Right hindlimb (tissue), 1 donor: ENCODE measurements at places on chromosomes 4 and X.

- DNase-seq: no peak
Observed at GRCh38 chr4:173343832-173344397, 9.8 kb upstream of the HMGB2 start.

- no peak for DNase-seq
Observed at GRCh38 chrX:16772460-16772859, 13.8 kb upstream of the TXLNG start.

DNA sequence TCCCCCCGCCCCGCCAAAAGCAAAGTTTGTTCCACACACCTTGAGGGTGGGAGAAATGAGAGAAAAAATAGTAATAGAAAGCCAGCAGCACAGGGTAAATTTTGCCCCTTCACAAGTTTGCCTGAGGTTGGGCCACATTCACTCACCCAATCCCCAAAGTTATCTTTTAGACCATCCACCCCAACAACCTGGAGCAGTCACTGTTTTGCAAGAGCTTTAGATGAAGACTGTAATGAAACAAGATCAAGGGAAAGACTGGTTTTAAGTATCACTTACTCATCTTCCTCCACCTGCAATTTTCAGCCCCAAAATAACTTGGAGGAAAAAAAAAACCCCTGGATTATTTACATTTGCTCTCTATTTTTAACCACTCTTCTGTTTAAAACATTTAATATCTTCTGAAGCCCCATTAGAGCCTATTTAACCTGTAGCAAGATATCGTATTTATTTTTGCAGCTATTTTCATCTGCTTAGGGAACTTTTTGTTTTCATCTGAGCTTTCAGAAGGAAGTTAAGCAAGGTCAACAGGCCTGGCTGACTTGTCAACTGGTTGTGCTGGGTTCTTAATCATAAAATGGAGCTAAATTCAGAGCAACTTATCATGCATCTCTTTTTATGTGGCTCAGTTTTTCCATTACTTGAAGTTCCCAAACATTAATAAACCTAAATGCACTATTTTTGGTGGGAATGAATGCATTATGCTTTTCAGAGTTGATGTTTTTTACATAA lies 24.6 kb upstream of the TBL1X start:
- no peak for DNase-seq

DNA sequence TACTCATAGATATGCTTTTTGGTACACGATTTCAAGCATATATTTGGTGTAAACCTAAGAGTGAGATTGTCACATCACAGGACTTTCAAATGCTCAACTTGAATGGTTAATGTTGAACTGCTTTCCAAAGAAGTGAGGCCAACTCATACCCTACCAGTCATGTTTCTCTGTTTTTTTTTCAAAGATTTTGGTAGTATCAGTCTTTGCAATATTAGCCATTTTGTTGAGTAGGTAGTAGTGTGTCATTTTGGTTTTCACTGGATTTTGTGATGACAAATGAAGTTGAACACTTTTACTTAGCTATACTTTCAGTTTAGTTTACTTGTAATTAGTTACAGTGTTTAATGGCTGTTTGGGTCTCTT lies 12.5 kb upstream of the HS3ST1 start:
- DNase-seq: no peak

GRCh38 chrX:9785254-9785943 lies 830 bp upstream of the SHROOM2 start:
- no peak for DNase-seq

DNA sequence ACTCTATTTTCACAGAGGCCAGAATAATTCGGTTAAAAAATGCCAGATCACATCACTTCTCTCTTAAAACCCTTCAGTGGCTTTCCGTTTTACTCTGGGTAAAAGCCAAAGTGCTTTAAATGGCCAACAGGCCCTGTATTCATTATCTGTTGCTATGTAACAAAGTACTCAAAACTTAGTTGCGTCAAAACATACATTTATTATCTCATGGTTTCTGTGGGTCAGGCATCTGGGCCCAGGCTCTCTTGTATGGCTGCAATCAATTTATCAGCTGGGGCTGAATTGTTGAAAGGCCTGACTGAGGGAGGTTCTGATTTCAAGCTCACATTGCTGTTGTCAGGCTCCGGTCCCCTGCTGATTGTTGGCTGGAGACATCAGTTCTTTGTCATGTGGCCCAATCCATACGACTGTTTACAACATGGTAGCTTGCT lies 72.7 kb upstream of the H2AZ1 start:
- peak; percentile 24 for DNase-seq

GRCh38 chrX:3631196-3631595 lies 82.3 kb downstream of the PRKX start:
- DNase-seq: no peak

DNA sequence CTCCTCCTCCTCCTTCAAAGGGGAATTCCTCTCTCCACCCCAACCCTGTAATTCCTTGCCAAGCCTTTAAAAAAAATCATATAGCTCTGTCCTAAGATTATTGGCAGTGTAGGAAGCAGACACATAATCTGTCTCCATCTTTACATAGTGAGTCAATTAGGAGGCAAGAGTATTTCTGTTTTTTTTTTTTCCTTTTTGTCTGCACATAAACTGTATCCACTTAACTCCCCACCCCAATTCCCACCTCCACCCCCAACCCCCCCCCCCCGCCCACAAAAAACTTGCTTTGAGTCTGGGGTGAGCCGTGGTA lies 182.5 kb downstream of the RASL11B start:
- DNase-seq: no peak

- DNase-seq: no peak
Observed at GRCh38 chr4:12439633-12440305, 1011.1 kb upstream of the HS3ST1 start.

- no peak for DNase-seq
Observed at GRCh38 chr4:86845593-86845992, 3.6 kb downstream of the SLC10A6 start.

- no peak for DNase-seq
Observed at GRCh38 chr4:125280892-125281403, 33.8 kb upstream of the FAT4 start.

DNA sequence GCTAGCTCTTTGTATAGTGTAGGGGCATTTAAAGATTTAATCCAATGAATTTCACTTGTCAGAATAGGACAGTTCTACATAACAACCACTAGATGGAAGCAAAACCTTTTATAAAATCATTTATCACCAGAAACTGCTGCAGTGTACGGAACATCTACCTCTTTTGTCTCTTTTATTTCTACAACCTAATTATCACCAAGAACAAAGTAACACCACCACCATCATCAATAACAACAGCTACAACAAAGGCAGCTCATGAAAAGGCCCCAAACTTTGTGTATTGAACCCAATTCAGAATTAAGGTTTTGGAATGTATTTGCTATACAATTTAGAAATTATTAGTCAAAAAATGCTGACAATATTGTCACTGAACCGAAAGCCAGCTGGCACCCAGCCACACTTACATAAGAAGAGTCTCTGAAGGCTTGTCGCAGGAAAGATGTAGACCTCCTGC lies 260.9 kb upstream of the RPS6KA3 start:
- no peak for DNase-seq

- DNase-seq: no peak
Observed at GRCh38 chr4:178037459-178038214, 595.4 kb upstream of the AGA start.

- DNase-seq: no peak
Observed at GRCh38 chr4:183240581-183241321, 79.3 kb downstream of the CLDN22 start.

GRCh38 chr4:112982680-112983079 lies 66.8 kb upstream of the ANK2 start:
- no peak for DNase-seq

- no peak for DNase-seq
Observed at GRCh38 chrX:153387345-153387744, 13.8 kb downstream of the PNMA6E start.
